Astrocyte (in vitro differentiated cells and primary cell): ENCODE measurements at places on chromosomes 16 and 17. TPM values are rescaled to one million over a fixed set of nuclear protein-coding genes. Genes with fewer than 3 reads are reported as not detected.
A peak's percentile ranks its signal among the peaks of the same experiment; 100 is the strongest.

- DNase-seq, result peak; percentile 49
Observed at GRCh38 chr16:72434159-72434558, 262.2 kb upstream of the PMFBP1 start.

GRCh38 chr16:796296-797119, 4.0 kb downstream of the GNG13 start:
- DNase-seq, result no peak

DNA sequence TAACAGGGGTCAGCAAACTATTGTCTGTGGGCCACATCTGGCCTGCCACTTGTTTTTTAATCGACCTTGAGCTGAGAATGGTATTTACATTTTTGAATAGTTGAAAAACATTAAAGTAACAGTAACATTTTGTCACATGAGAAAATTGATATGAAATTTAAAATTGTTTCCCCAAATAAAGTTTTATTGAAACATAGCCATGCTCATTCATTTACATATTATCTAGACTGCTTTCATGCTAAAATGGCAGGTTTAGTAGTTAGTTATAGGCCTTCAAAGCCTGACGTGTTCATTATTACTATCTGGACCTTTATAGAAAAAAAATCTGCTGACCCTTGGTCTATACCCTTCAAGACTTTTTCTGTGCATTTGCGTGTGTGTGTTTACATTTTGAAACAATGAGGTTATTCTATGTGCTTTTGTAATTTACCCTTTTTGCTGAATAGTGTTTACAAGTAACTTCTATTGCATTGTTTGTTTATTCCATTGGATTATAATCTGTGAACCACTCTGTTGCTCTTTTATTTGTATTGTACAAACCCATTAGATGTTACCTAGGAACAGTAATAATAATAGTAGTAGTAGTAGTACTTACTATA, 37.1 kb downstream of the FTO start:
- no peak for DNase-seq

- DNase-seq, result no peak
Observed at GRCh38 chr17:64109400-64109799, 20.5 kb downstream of the ERN1 start.

GRCh38 chr16:59758848-59759247, 1024.7 kb upstream of the GOT2 start:
- DNase-seq, result peak; percentile 50

Gene LITAF
- total RNA-seq, result 113 and 120 TPM in 2 replicates

Gene DNAI2
- not detected in 2 replicates for total RNA-seq

Gene DLG4
- total RNA-seq, result 45.6 and 48.0 TPM in 2 replicates

Gene TMEM88
- total RNA-seq, result 25.3 and 33.7 TPM in 2 replicates

Gene SRL
- total RNA-seq, result not detected in 2 replicates
